Skeletal muscle cell (primary cell): ENCODE measurements at places on chromosomes 7 and 10.

DNA sequence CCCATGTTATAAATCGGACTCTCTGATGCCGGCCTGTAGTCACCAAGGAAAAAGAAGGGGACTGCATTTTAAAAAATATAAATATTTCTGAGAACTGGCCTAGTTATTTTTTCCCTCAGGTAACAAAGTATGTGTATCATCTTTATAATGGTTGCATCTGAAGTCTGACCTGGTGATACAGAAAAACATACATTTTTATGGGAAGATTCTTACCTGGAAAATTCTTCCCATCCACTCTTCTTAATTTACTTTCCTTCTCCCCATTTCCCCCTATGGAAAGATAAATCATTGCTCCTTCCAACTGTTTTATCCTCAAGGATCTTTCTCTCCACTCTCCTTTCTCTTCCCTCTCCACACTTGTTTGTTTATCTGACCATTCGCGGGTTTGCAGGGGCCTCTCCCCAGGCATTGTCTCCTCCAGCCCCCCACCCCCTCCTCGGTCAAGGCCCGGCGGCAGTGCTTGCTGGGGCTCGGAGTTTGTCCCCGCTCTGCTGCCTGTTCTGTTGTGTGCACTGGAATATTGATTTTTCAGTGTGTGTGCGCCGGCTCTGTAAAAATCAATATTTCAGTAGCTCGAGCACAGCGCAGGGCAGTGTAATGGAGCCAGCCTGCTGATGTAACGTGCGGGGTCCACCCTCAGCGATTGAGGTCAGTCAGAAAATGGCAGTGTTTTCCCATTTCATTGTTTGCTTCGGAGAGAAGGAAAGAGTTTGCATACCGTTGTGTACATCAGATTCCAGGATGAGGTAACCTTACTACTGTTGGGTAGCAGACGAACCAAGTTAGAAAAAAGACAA, 199.5 kb upstream of the NFE2L3 start:
- DNase-seq = no peak

GRCh38 chr10:45553613-45554012, 119.0 kb downstream of the ZFAND4 start:
- no peak for DNase-seq

- no peak for DNase-seq
Measured at GRCh38 chr10:124063750-124064603, 29.4 kb downstream of the CHST15 start.

DNA sequence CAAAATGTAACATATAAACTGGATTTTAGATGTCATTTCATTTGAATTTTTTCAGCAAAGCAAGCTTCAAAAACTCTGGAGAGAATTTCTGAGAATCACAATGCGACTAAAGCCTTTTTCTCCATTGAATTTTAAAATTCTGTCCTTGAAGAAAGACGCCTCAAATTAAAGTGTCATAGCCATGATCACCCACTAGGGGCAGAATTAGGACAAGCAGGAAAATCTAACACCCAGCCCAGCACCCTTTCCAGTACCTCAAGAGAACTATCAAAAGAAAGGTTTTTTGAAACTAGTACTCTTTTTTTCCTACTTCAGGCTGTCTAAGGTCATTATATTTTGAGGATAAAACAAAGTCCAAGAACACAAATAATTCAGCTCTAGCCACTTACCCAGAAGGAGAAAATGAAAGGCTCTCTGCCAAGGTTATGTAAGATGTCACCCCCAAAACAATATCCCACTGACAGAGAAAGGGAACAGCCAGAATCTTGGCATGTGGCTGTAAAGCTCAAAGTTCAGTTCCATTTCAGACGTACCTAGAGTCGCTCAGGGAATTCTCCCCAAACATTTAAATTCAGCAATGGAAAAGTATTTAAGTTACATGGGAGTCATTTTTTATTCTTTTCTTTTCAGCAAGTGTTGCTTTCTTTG, 299.4 kb downstream of the SNX13 start:
- no peak for DNase-seq

DNA sequence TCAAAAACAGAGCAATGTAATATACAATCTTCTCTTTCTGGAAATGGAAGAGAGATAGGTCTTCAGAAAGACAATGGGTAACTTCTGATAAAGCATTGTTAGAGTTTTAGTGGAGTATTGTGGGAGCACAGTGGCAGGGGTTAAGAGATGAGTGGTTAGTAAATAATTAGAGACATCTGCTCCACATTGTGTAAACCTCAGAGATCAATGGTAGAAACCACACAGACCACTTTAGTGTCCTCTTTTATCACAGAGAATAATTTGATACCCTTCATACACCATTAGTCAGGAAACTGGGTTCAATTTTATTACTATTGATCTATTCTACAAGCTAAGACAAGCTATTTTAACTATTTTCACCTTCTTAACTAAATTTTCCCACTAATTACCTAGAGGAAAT, 35.9 kb upstream of the MAGI2 start:
- DNase-seq = no peak

DNA sequence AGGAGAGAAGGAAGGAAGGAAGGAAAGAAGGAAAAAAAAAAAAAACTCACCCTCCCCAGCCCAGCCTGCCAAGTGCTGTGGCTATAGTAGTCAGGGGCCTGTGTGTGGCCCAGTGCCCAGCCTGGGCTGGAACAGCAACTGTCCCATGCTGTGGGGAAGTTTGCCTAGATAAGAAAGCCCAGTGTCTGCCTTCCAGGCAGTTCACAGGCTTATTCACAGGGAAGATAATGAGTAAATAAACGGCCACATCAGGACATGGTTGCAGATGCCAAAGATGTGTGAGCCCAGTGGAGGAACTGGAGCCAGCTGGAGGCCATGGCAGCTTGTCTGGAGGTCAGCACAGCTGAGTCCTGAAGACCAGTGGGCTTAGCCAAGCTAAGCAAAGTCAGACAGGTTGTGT, 132.4 kb upstream of the FOXK1 start:
- no peak for DNase-seq

- no peak for DNase-seq
Measured at GRCh38 chr7:110835218-110835617, 255.7 kb upstream of the LRRN3 start.

DNA sequence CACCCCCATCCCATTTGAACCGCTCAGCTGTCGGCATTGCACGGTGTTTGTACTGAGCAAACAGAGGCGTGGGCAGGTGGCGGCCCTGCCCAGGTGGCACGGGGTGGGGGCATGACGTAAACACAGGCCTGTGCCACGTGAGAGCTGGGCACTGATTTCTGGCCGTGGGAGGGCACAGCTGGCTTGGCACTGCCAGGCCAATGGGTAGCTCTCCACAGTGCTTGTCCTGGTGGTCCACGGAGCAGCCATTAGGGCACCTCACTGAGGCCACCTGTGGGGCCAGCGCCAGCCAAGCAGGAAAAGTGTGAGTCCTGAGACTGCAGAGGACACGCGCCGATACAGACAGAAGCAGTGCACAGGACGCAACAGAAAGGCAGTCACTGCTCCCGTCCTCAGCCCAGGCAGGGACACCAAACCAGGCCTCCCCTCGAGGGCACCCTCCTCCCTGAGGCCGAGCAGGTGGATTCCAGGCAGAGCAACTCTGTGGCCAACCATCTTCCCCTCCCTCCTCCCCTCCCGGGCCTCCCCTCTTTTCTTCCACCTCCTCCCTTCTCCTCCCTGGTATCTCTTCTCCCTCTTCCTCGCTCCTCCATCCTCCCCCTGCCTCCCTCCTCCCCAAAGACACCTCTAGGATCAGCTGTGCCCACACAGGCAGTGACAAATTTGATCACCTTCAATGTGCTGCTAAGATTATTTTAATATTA, 258.7 kb downstream of the ELFN1 start:
- DNase-seq = no peak

GRCh38 chr10:69428165-69428564, 11.4 kb upstream of the TACR2 start:
- no peak for DNase-seq

- DNase-seq = no peak
Measured at GRCh38 chr10:71245420-71246325, 33.3 kb downstream of the UNC5B start.

- DNase-seq = no peak
Measured at GRCh38 chr10:115653473-115653872, 560.3 kb downstream of the ATRNL1 start.

DNA sequence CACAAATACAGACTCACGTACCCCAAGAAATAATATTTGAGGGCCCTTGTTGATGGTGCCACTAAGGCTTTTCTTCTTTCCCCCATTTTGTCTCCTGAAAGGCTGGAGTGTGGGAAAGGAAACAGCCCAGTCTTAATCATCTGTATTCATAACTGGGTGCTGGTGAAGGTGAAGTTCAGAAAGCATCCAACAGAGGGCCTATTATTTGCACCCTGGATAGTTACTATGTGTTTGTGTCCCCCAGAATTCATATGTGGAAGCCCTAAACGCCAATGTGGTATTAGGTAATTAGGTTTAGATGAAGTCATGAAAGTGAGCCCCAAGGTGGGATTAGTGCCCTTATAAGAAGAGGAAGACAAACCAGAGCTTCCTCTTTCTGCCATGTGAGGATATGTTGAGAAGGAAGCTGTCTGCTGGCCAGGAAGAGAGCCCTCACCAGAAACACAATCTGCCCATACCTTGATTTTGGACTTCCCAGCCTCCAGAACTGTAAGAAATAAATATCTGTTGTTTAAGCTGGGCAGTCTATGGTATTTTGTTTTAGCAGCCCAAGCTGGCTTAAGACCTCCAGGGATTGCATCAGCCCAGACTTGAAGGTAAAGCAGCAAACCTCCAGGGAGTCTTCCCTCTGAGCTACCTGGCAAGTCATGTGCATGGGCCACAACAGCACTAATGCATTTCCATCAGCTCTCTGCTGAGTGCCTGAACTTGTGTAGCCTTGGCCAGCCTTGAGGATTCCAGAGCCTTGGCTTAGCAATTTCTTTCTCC, 90.0 kb upstream of the ADRB1 start:
- DNase-seq = no peak

DNA sequence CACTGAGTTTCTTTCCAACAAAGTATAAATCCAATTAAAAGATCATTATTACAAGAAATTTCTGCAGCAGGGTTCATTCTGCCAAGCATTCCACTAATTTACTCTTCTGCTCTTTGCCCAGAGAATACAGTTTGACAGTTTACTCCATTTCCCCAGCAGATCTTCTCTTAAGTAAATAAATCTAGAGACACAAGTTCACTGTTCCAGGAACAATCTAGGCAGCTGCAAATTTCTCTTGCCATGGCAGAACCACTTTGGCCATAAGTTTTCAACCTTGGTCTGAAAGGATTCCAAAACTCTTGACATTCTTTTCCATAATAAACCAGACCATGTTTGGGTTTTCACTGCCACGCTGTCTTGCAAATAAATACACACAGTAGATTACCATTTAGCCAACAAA, 11.5 kb downstream of the RGS10 start:
- DNase-seq = no peak
